ENCODE measurements at places on chromosomes 7 and 10.

DNA sequence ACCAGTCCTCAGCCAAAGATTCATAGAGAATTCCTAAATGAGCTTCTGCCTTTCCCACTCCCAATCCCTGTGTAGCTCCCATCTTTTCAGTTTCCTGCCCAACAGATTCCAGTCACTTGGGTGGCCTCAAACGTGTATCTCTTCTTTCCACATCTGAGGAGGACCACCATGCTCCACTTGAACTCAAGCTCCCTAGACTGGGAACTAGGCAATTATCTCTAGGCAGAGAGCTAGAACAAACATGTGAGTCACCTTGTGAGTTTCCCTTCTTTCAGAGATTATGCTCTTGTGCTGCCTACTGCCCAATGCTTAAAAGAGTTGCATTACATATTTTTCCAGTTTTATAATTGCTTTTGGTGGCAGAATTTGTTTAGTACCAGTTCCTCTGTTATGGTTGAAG lies 178.0 kb downstream of the MDFIC start:
- no peak for DNase-seq

DNA sequence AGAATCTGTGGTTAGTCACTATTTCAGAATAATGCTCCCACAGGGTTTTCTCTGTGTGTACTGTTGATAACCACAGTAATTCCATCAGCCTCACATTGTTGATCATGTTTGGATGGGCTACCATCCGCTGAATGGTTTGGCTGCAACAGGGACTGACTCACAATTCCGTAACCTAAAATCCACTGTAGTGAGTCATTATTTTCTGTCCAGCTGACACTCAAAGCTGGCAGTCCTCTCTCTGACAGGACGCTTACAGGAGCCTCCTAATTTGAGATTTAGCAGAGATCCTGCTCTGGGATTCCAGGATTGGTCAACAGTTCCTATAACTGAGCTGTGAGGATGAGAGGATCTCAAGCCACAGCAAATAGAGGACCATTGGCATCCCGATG lies 32.7 kb downstream of the VWA2 start:
- no peak for DNase-seq

DNA sequence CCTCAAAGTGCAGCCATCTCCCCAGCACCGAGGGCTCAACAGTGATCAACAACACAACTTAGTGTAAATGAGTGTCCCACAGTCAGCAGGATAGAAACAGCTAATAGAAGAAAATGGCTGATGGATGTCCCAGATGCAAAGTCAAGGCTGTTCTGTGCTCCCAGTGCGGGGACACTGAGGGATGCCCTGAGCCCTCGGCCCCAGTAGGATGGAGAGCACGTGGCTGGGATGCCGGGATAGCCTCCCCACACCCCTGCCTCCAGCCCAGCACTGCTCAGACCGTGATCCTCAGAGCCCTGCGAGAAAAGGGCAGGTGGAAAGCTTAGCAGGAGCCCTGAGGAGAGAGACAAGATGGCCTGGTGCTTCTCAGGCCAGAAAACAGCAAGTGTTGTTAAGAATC lies 243.9 kb upstream of the TCERG1L start:
- no peak for DNase-seq

DNA sequence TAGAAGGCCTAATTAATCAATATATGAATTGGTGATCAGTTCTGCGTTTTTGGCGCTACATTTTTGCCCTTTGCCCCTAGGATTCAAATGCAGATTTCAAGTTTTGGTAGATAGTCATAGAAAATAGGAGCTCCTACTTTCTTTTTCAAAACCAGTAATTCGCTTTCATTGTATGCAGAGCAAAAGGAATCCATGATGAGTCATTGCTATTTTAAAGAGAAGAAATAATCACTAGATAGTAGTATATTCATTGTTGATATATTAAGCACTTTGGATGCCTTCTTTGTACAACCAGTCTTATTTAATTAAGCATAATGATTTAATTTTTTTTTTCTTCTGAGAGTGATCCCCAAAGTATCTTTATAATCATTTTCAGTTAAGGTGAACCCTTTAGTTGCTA lies 50.3 kb downstream of the CSTF2T start:
- no peak for DNase-seq

- DNase-seq: no peak
These were observed 58.9 kb downstream of the GLRX3 start for GRCh38 chr10:130194991-130195645.

DNA sequence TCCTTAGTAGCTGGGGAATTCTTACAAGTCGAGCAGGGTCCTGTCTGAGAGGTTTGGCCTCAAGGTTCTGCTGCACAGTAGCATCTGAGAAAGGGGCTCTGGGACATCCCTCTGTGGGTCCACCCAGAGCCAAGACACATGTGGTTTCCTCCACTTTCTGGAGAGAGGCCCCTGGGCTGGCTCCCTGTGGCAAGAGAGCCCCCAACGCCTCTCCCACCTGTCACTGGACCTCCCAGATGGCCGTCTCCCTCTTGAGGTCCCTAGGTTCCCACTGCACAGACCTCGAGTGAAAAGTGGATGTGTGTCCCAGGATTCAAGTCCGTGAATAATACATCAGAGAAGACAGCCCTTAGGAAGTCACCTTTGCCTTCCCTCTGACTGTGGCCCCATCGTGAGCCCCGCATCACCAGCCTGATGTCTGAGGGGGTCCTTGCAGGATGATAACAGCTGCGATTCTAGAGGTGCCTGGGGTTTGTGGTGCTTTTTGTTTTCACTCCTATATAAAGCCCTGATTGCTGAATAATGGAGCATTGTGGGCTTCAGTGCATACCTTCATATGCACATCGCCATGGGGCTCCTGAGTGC lies 319.0 kb downstream of the GLRX3 start:
- DNase-seq: no peak

GRCh38 chr10:43728425-43728824 lies 79.7 kb upstream of the ZNF32 start:
- no peak for DNase-seq

DNA sequence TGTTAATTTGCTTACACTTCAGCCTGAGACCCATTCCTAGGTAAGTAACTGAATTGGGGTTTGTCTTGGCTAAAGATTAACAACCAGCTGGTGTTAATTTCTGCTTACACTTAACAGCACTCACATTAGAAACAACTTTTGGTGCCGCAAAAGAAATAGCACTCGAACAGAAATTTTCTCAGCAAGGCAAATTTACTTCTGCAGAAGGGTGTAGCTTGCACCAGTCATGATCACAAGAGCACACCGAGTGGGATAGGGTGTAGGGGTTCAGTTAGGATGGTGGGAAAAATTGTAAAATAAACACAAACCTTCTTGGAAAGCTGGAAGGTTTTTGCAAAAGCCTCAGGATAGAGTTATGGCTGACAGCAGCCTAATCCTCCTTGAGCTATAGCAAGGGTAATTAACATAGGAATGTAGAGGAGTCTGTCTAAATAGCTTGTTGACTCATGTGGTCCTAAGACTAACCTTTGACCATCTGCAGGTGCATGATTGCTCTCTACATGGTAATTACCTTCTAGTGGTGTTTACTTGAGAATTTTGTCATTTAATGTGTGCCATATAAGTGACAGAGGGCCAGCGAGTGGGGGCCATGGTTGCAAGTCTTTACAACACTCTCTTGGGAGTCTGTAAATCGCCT lies 67.8 kb upstream of the CDK13 start:
- no peak for DNase-seq

- peak; percentile 50 for DNase-seq
These were observed at the start of gene CACNA2D1 for GRCh38 chr7:82443547-82444219. Gene CACNA2D1 (minus strand): TSS chr7:82443777.

DNA sequence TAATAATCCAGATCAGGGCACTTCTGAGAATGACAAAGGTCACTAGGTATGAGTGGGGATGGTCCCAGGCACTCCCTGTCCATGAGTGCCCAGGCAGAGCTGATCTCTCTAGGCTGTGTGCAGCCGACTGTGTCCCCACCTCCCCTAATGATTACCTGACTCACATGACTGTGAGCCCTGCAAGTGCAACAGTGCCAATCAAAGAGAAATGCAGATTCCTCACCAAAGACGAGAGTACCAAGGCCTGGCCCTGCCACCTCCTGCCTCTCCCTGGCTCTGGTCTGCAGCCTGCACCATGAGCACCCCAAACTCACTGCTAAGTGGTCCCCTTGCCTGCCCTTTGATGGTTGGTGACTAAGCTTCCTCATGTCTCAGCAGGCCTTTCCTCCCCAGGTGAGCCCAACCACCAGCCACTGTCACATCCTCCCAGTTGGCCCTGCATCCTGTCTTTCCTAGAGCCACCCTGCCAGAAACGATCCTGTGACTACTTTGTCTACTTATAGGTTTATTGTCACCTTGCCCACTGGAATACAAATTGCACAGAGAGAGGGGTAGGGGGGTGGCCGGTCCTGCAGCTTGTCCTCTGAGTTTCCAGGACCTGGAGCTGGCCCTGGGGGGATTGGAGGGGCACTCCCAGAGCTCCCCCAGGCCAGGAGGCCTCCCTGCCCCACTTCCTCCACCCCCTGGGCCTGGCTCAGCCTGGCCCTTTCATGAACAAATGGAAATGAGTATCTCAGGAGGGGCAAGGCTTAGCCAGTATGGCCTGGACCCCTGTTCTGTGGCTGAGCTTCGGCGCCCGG lies 22.4 kb upstream of the GDF10 start:
- DNase-seq: no peak

- no peak for DNase-seq
These were observed 55.3 kb downstream of the RASGEF1A start for GRCh38 chr10:43211431-43212042.

GRCh38 chr10:66837990-66838389 lies 87.8 kb upstream of the LRRTM3 start:
- no peak for DNase-seq

- DNase-seq: no peak
These were observed 134.9 kb upstream of the SAMD8 start for GRCh38 chr10:74976565-74976964.

DNA sequence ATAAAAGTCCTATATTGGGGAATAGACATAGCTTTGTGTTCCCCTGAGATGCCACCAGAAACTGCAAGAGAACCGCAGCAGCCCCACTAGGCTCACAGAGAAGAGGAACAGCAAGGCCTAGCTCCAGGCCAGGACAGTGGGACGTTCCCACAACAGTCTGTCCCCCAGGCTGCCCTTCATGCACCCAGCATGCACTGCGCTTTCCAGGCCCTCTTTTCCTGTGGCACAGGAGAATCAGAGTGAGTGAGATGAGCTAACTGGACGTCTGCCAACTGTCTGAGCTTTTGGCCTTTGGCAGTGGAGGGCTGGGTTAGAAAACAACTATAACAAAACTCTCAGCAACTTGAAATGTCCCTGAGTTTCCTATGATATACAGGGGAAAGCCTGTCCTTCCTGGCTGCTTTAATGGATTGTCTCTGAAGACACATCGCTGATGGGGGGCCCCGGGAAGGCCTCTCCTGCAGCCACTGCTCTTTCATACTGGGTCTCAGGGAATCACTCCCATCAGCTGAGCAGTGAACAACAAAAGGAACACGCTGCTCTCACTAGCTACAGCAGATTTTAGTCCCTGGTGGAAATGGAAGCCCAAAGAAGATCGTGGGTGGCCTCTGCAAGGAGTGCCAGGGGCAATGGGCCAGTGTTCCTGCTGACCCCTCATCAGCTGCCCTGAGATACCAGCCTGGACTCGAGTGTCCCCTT lies 53.5 kb downstream of the PODXL start:
- no peak for DNase-seq

GRCh38 chr7:128458956-128459355 lies 3.3 kb downstream of the HILPDA start:
- peak; percentile 47 for DNase-seq

GRCh38 chr7:55234408-55234807 lies 130.7 kb upstream of the LANCL2 start:
- DNase-seq: no peak

- DNase-seq: no peak
These were observed 302.7 kb downstream of the GLRX3 start for GRCh38 chr10:130438861-130439260.

- no peak for DNase-seq
These were observed 43.4 kb downstream of the IGF2BP3 start for GRCh38 chr7:23426876-23427275.

DNA sequence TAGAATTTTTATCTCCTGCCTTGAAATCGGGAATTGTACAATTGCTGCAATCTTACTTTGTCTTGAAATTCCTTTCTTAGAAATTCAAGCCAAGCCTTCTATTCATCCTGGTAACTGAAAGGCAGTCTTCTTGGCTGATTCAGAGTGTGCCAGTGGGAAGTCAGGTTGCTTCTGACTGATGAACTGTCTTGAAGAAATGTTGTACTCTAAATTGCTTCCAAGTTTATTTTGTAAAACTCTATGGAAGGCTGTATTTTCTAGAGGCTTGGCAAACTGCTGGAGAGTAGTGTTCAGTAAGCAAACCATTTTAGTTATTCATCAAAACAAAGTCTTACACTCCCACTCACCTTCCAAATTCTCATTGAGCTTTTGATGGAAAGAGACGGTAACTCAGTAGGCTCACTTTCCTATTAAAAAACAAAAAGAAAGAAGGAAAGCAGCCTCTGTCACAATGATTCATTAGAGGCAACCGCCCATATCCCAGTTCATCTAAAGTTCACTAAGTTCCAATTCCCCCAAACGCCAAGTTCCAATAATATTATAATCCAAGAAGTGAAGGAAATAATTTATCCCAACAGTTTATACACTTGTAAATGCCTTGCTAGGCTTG lies 187.9 kb upstream of the MALRD1 start:
- DNase-seq: no peak

- DNase-seq: no peak
These were observed 110.4 kb downstream of the NRCAM start for GRCh38 chr7:108345710-108346336.

DNA sequence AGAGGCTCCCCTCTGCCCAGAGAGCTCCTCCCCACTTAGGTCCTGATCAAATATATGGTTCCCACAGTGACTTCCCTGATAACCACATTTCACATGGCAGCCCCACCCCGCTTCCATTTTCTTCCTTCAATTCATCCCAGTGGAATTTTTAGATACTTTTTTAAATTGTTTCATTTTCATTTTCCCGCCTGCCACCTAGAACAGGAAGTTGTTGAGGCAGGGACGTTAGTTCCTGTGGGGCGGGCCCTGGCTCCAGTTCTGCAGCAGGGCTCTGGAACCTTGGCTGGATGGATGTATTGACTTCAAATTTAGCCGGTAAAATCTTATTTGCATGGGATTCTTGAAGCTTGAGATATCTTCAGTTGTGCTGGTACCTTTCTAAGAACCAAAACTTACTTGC lies 226.6 kb downstream of the PAXIP1 start:
- DNase-seq: no peak
